ENCODE measurements at places on chromosomes 3 and 15.

DNA sequence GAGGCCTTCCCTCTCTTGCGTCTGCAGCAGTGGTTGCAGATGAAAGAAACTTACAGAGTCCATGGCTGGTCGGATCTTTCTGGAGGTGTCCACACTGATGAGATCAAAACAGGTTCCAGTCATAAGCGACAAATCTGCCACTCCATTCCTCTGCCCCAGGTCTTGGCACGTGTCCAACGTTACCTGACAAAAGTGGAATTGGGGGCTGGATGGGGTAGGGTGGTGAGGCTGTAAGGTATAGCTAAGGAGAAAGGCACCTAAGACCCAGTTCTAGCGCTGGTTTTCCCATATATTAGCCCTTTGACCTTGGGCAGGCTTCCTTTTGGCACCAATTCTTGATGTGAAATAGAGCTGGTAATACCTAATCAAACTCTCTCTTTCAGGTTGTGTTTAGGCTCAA lies 11.0 kb downstream of the FAM43A start:
- no peak for DNase-seq

GRCh38 chr3:72756900-72757299 lies 91.3 kb downstream of the SHQ1 start:
- no peak for DNase-seq

DNA sequence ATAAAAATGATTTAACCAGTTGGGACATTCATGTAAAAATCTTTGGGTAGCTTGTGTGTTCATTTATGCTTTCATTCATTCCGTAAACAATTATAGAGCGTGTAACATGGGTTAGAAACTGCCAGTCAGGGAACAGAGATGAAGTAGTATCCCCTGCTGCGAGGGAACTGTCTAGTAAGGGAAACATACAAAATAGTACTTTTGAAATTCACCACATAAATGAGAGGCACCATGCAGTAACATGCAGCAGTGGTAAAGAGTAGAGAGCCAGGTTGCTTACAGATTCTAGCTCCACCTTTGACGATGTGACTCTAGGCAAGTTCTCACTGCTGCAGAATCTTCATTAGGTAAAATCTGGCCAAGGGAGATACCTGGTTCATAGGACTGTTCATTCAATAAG lies 938 bp downstream of the DZIP3 start:
- no peak for DNase-seq

- no peak for DNase-seq
Observed at GRCh38 chr3:14561051-14561960, 21.2 kb upstream of the GRIP2 start.

- DNase-seq = no peak
Observed at GRCh38 chr3:46112296-46112695, 85.0 kb upstream of the XCR1 start.

- DNase-seq = no peak
Observed at GRCh38 chr3:37050282-37050681, 57.0 kb downstream of the MLH1 start.

DNA sequence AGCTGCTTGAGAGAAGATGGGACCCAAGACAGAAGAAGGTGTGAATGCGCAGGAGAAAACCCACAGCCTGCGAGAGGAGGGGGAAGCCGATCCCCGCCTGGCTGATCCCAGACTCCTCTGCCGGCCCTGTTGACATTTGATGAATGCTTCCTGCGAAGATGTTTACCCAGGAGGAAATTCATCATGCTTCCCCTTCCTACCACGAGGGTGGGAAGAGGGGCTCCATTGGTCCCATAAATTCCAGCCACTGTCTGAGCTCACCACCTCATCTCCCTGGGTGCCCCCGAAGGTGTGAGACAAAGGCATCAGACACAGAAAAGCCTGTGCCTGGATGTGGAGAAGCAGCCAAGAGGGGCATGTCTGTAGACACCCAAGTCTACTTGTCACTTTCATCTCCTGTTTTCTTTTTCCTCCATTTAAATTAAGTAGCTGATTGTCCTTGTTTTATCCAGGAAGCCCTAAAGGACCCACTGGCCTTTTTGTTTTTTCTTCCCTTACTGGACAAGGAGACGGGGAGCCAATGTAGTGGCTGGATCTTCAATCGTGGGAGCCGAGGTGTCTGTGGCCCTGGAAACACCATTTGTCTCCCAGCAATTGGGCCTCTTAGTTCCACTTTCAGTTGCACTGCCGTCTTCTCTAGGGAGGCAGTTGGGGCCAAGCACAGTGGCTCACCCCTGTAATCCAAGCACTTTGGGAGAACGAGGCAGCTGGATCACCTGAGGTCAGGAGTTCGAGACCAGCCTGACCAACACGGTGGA lies 95.3 kb upstream of the HES1 start:
- DNase-seq = no peak

- no peak for DNase-seq
Observed at GRCh38 chr15:42313463-42313862, 40.2 kb upstream of the TMEM87A start.

- DNase-seq = no peak
Observed at GRCh38 chr15:98904544-98904943, 103.0 kb downstream of the PGPEP1L start.

DNA sequence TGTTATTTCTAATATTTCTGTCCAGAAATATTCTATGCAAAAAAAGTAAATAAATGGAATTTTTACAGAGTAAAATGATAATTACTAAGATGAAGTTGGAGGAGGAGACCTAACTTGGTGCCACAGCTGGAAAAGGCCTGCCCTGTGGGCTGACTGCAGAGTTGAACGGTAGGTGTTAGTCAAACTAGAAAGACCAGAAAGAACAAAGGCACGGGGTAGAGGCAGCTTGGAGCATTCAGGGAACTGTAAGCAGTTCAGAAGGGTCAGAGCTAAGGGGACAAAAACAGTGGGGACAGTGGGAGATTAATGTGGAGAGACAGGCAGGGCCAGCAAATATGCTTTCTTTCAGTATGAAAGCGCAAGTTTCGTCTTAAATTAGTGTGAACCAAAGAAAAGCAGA lies 39.3 kb upstream of the PTPRG start:
- DNase-seq = no peak

- DNase-seq = no peak
Observed at GRCh38 chr15:32882955-32883354, 165.2 kb downstream of the GREM1 start.

- DNase-seq = no peak
Observed at GRCh38 chr15:70247281-70247680, 149.6 kb upstream of the TLE3 start.

- DNase-seq = no peak
Observed at GRCh38 chr3:141312354-141313092, 55.8 kb upstream of the ZBTB38 start.

GRCh38 chr3:126353694-126354321 lies 3.4 kb downstream of the KLF15 start:
- no peak for DNase-seq

DNA sequence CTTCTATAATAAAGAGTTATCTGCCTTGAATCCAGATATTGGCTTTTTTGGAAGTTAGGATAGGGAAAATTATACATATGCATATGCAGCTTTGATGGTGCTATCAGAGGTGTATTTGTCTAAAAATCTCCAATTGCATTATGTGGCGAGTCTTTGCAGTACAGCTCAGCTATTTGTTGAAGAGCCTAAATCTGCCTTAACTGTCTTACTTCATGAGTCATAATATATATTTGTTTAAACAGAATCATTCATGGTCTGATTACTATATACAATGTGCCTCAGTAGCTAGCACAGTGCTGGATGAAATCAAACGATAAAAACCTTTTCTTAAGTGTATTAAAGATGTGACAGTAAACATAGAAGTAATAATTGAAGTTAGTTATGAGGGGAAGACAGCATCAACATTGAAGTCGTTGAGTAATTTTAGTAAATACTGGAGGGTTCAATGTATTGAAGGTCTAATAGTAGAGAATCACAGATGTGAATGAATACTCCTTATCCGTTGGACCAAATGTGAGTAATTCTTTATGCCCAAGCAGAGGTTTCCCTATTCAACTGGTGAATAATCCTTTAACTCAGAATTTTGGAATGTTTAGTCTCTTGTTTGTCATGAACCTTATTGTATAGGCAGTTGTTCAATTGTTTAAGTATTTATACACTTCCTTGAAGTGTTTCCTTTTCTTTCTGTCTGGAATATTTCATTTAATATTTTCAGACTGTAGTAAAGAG lies 74.8 kb upstream of the NAALADL2 start:
- no peak for DNase-seq

Data from stimulated activated CD4-positive, alpha-beta T cell treated with anti-CD3 and anti-CD28 coated beads, Interleukin-15, amount 100 ng/mL, for 1 hour (primary cell).